ENCODE measurements at places on chromosomes 2 and 18.

DNA sequence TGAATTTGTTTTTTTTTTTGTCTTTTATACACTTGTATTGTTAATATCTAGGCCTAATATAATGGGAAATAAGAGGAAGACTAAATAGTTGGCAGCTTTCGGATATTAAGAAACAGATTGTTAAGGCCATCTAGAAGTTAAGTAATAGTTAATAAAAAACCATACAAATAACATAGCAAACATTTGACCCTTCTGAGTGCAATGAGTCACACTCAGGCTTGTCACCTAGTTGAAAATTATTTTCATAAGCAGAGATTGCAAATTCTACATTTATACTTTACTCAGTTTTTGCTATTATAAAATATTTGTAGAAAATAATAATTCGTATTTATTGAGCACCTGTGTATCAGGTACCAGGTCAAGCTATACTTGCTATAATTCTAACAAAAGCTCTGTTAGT lies 2.4 kb downstream of the NUP35 start:
- H3K27me3 ChIP-seq = no peaks in the 10 kb centered on the region
- H3K4me1 ChIP-seq = no peaks in the 10 kb centered on the region
- peaks cover 16% of the 10 kb centered on the region for H3K36me3 ChIP-seq
- no peak overlapping the region for H3K4me3 ChIP-seq

- peak within 1 kb of the TSS; percentile 45 for H3K27ac ChIP-seq
- H3K4me1 ChIP-seq = peaks cover 19% of the 10 kb centered on the region
- no peak for DNase-seq
- H3K27me3 ChIP-seq = peaks cover 53% of the 10 kb centered on the region
- peak within 1 kb of the TSS; percentile 17 for H3K4me3 ChIP-seq
Measured at GRCh38 chr2:227163998-227164762, at the start of the genes COL4A3 and COL4A4. Gene COL4A3 (plus strand): TSS chr2:227164624. CDS start chr2:227164727, 103 bp downstream. Gene COL4A4 (minus strand): TSS chr2:227164205. CDS start chr2:227147483, 16,722 bp downstream.

- H3K4me3 ChIP-seq = no peak overlapping the region
- no peak for DNase-seq
- H3K27ac ChIP-seq = no peak overlapping the region
- no peaks in the 10 kb centered on the region for H3K4me1 ChIP-seq
Measured at GRCh38 chr2:26461601-26462023, 16.3 kb downstream of the OTOF start.

DNA sequence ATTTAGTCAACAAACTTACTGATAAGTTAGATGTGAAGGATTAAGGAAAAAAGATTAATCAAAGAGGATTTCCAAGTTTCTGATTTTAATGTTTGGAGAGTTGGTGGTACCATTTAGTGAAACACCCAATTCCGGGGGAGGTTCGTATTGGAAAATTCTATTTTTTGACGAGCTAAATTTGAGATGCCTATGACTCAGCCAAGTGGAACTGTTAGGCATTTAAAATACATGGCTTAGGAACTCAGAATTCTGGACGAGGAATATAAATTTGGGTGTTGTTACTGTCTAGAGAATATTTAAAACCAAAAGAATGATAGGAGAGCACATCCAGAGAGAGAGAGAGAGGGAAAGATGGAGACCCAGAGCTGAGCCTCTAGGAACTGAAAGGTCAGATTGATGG lies 103.6 kb downstream of the TMX3 start:
- no peaks in the 10 kb centered on the region for H3K27me3 ChIP-seq
- H3K36me3 ChIP-seq = no peaks in the 10 kb centered on the region
- DNase-seq = no peak
- no peak overlapping the region for H3K4me3 ChIP-seq

DNA sequence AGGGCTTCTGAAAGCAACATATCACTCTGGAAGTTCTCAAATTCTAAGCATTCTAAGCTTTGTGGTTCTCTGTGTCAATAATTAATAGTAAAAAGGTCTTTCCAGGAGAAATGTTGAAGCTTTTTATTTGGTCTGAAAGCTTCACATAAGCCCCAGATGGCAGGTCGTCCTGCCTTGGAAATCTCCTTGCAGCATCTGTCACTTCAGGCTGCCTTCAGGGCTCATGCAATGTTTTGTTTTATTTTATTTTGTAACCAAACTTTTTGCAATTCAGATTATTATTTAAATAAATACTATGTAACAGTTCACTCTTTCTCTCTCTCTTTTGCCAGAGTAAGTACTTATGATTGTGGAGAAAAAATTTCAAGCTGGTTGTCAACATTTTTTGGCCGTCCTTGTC lies 46.7 kb upstream of the FHOD3 start:
- no peaks in the 10 kb centered on the region for H3K4me1 ChIP-seq
- no peaks in the 10 kb centered on the region for H3K27me3 ChIP-seq
- no peak for DNase-seq
- H3K4me3 ChIP-seq = no peak overlapping the region
- H3K27ac ChIP-seq = no peak overlapping the region

- no peaks in the 10 kb centered on the region for H3K4me1 ChIP-seq
- no peaks in the 10 kb centered on the region for H3K27me3 ChIP-seq
- no peak overlapping the region for H3K4me3 ChIP-seq
- no peaks in the 10 kb centered on the region for H3K36me3 ChIP-seq
Measured at GRCh38 chr18:12597760-12598159, 60.1 kb downstream of the SPIRE1 start.

GRCh38 chr18:11754979-11755378 lies 65.9 kb downstream of the GNAL start:
- no peak overlapping the region for H3K27ac ChIP-seq
- H3K4me1 ChIP-seq = no peaks in the 10 kb centered on the region
- no peaks in the 10 kb centered on the region for H3K27me3 ChIP-seq
- H3K4me3 ChIP-seq = no peak overlapping the region
- peaks cover 3% of the 10 kb centered on the region for H3K36me3 ChIP-seq
- no peak for DNase-seq

DNA sequence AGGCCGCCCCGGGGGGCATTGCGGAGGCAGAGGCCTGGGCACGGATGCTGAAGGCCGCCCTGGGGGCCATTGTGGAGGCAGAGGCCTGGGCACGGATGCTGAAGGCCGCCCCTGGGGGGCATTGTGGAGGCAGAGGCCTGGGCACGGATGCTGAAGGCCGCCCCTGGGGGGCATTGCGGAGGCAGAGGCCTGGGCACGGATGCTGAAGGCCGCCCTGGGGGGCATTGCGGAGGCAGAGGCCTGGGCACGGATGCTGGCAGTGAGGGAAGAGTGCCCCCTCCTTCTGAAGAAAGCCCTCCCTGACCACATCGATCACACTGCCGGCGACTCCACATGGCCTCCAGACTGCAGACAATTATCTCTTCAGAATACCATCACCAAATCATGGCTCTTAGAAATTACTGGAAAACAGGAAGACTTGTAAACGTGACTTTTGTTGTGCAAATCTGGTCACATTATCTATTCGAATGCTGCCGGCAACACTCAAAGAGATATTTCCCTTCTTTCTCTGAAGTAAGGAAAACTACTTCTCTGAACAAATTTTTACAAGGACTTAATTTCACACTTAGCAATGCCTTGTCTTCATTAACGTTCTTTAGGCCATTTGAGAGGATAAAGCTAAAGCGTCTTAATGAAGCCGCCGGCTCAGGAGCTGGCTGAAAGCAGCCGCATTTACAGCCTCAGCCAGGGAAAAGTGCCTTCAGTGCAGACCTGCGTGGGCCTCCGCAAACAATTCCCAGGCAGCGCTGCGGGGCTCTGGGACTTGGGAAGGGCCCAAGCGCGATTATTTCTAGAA lies 18.1 kb upstream of the SNTG2 start:
- DNase-seq = no peak
- no peaks in the 10 kb centered on the region for H3K4me1 ChIP-seq
- no peaks in the 10 kb centered on the region for H3K27me3 ChIP-seq

GRCh38 chr2:133504566-133505505 lies 63.4 kb downstream of the NCKAP5 start:
- peak; percentile 24 for DNase-seq
- no peaks in the 10 kb centered on the region for H3K4me1 ChIP-seq
- H3K4me3 ChIP-seq = no peak overlapping the region
- no peaks in the 10 kb centered on the region for H3K36me3 ChIP-seq
- no peak overlapping the region for H3K27ac ChIP-seq

- H3K4me1 ChIP-seq = peaks cover 81% of the 10 kb centered on the region
- H3K4me3 ChIP-seq = no peak overlapping the region
- DNase-seq = no peak
- H3K27ac ChIP-seq = peak overlapping the region; percentile 81
Measured at GRCh38 chr2:207142461-207142860, 23.3 kb downstream of the KLF7 start.

- H3K4me3 ChIP-seq = peak overlapping the region; percentile 25
- no peaks in the 10 kb centered on the region for H3K36me3 ChIP-seq
- no peaks in the 10 kb centered on the region for H3K27me3 ChIP-seq
- no peak overlapping the region for H3K27ac ChIP-seq
- no peaks in the 10 kb centered on the region for H3K4me1 ChIP-seq
Measured at GRCh38 chr2:38260972-38261371, 116.1 kb downstream of the ATL2 start.

DNA sequence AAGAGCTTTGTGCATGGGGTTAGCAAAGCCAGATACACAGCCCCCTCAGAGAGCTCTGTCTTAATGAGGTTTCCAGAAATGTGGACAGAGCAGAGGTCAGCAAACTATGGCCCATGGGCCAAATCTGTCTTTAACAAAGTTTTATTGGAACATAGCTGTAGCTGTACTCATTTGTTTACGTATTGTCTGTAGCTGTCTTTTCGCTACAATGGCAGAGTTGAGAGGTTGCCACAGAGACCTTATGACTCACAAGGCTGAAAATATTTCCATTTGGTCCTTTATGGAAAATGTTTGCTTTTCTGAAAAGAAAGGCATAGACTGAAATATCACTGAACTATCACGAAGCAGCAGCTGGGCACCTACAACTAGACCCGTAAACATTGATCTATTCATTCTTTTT lies 841.8 kb downstream of the SLC4A3 start:
- no peak overlapping the region for H3K4me3 ChIP-seq
- H3K36me3 ChIP-seq = no peaks in the 10 kb centered on the region
- no peaks in the 10 kb centered on the region for H3K4me1 ChIP-seq
- no peak for DNase-seq
- no peaks in the 10 kb centered on the region for H3K27me3 ChIP-seq

DNA sequence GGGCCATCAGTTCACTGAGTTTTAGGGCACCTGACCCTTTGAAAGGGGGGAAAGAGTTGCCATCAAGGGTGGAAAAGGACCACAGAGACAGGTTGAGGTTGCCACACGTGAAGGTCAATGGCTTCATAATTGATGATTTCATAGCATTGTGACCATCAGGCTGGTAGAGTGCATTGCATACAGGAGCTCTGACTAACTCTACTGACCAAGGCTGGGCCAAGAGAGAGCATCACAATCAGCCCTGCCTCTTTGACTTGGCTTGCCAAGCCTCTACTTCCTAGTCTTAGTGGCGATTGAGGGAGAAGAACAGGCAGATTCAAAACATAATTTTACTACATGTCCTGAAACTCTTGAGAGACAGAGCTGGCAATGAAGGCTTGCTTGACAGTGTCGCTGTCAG lies 5.8 kb upstream of the TNP1 start:
- H3K4me1 ChIP-seq = no peaks in the 10 kb centered on the region
- H3K27me3 ChIP-seq = no peaks in the 10 kb centered on the region
- no peaks in the 10 kb centered on the region for H3K36me3 ChIP-seq
- no peak overlapping the region for H3K4me3 ChIP-seq

DNA sequence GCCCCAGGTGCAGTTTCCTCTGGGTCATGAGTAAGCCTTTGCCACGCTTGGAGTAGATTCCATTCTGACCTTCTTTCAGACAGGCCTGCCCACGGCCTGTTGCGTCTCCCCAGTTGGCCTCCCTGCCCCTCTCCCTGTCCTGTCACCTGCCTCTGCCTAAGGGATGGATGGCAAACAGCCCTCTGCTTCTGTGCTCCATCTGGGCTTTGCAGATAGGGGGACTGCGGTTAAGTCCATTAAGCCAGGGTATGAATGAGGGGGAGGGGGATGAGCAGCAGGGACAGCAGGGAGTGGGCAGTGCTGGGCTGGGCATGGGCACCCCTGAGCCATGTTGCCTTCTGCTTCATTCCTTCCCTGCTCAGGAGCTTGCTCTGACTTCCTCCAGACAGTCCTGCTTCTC lies 37.6 kb upstream of the B3GNT7 start:
- H3K4me1 ChIP-seq = no peaks in the 10 kb centered on the region
- no peaks in the 10 kb centered on the region for H3K27me3 ChIP-seq
- no peak for DNase-seq

DNA sequence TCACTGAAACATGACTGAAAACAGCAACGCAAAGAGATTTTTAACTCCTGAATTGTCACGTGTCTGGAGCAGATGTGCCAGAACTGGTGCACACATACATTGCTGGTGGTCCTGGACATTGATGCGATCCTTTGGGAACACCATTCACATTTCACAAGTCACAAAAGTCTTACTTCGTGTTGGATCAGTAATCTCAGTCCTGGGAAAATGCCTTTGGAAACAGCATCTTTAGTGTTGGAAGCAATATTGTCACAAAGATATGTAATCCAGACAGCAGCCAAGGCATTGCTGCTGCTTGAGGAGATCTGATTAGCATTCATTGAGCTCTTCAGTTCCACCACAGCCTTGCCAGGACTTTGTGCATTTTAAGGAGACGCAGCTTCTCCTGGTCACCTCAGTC lies 126.2 kb upstream of the SH3BP4 start:
- H3K27ac ChIP-seq = no peak overlapping the region
- no peaks in the 10 kb centered on the region for H3K27me3 ChIP-seq
- no peak for DNase-seq

- no peak overlapping the region for H3K4me3 ChIP-seq
- no peak for DNase-seq
- no peaks in the 10 kb centered on the region for H3K27me3 ChIP-seq
- no peak overlapping the region for H3K27ac ChIP-seq
- no peaks in the 10 kb centered on the region for H3K4me1 ChIP-seq
Measured at GRCh38 chr18:27921904-27922751, 254.8 kb downstream of the CDH2 start.

GRCh38 chr2:165905854-165906253 lies 47.7 kb downstream of the TTC21B start:
- H3K4me1 ChIP-seq = peaks cover 20% of the 10 kb centered on the region
- no peak for DNase-seq
- no peaks in the 10 kb centered on the region for H3K27me3 ChIP-seq

GRCh38 chr2:7083580-7084509 lies 166.6 kb downstream of the RNF144A start:
- no peak for DNase-seq
- no peaks in the 10 kb centered on the region for H3K27me3 ChIP-seq

- H3K36me3 ChIP-seq = no peaks in the 10 kb centered on the region
- H3K27me3 ChIP-seq = no peaks in the 10 kb centered on the region
- DNase-seq = no peak
- no peaks in the 10 kb centered on the region for H3K4me1 ChIP-seq
- H3K4me3 ChIP-seq = no peak overlapping the region
Measured at GRCh38 chr2:48865704-48866103, 110.2 kb upstream of the LHCGR start.

- H3K4me1 ChIP-seq = no peaks in the 10 kb centered on the region
- H3K27me3 ChIP-seq = no peaks in the 10 kb centered on the region
- DNase-seq = no peak
- no peaks in the 10 kb centered on the region for H3K36me3 ChIP-seq
- no peak overlapping the region for H3K27ac ChIP-seq
- no peak overlapping the region for H3K4me3 ChIP-seq
Measured at GRCh38 chr2:767440-767839, 90.2 kb upstream of the TMEM18 start.

GRCh38 chr2:29054430-29054829 lies 19.9 kb downstream of the PCARE start:
- DNase-seq = no peak
- H3K27me3 ChIP-seq = no peaks in the 10 kb centered on the region
- H3K4me1 ChIP-seq = peaks cover 15% of the 10 kb centered on the region
- no peak overlapping the region for H3K27ac ChIP-seq
- H3K36me3 ChIP-seq = no peaks in the 10 kb centered on the region
